ENCODE measurements at places on chromosomes 3 and 15. TPM values are rescaled to one million over a fixed set of nuclear protein-coding genes. Genes with fewer than 3 reads are reported as not detected.

DNA sequence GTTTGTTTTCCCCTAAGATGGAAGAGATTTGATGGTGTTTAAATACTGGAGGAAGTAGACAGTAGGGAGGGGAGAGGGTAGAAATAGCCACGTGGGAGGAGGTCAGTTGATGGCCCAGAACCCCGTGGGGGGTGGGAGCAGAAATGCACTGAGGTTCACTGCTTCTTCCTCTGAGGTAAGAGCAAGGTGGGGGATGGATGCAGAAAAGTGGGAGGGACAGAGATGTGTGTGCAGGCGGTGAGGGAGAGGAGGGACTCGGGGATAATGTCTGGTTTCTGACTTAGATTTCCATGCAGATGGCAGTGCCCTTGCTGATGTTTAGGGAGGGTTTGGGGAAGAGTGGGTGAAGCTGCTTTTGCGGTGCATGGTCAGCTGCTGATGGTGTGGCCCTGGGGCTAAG is 102.9 kb downstream of the ARNT2 start:
- no peak for DNase-seq

DNA sequence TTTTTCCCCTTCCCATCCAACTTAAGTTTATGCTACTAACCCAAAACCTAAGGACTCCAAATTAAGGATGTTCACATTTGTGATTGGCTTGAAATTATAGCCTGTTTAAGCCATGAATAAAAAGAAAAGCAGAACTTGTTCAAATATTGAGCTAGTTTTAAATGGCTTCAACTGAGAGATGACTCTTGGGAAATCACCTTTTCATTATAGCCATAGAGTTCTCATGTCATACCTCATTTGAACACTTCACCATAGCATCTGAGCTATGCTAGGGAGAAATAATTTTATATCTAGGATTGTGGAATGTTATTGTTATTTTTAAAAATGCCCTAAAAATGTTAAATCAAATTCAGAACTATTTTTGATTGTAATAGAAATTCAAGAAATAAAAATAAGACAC is 409.2 kb upstream of the RARB start:
- no peak for DNase-seq

DNA sequence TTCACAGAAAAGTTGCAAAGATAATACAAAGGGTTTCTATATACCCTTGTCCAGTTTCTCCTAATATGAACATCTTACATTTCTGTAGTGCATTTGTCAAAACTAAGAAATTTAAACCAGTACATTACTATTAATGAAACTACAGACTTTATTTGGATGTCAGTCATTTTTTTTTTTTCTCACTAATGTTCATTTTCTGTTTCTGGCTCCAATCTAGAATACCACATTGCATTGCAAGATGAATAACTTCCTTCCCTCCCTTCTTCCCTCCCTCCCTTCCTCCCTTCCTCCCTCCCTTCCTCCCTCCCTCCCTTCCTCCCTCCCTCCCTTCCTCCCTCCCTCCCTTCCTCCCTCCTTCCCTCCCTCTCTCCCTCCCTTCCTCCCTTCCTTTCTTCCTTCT is 509.2 kb upstream of the MCTP2 start:
- DNase-seq, result no peak

GRCh38 chr3:141448606-141449220 is 38.1 kb upstream of the RASA2 start:
- no peak for DNase-seq

GRCh38 chr3:142577696-142578328 is 721 bp downstream of the ATR start:
- no peak for DNase-seq

DNA sequence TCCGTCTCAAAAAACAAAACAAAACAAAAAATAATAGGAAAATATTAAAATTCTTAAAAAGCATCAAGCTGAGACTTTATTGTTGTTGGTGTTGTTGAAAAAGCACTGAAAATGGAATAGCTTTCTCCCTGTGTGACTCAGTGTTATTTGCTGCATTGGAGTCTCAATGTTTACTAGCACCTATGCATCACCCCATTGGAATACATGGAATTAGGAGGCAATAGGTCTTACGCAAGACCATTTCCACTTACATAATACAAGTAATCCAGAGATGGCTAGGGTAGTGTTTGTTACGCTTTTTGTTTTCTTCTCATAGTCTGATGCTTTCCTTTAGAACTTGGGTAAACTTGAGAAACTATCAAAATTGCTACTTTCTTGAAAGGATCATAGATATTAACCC is 15.2 kb downstream of the GXYLT2 start:
- no peak for DNase-seq

DNA sequence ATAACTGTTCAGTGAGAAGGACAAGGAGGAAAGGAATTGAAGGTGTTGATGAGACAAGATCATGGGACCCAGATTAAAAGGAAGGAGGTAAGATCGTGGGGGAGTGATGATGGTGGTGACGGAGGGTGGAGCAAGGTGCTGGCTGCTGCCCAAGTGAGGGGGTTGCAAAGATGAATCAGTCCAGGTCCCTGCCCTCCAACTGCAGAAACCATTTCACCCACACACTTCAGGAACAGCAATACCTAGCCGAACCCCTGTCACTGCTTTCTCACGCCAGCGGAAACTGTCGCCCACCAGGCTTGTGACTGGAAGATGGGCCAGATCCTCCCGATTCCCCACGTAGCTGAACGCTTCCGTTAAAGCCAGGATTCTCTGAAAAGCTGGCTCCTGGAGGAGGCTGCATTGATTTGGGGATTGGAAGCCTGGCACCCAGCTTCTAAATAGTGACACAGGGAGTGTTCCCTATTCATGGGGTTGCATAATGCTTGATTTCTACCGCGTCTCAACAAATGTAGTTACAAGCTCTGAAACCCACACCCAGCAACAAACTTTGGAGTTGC is 3.2 kb upstream of the LSG1 start:
- DNase-seq, result no peak

- DNase-seq, result no peak
Observed at GRCh38 chr3:112555535-112556170, 6.1 kb downstream of the ATG3 start.

DNA sequence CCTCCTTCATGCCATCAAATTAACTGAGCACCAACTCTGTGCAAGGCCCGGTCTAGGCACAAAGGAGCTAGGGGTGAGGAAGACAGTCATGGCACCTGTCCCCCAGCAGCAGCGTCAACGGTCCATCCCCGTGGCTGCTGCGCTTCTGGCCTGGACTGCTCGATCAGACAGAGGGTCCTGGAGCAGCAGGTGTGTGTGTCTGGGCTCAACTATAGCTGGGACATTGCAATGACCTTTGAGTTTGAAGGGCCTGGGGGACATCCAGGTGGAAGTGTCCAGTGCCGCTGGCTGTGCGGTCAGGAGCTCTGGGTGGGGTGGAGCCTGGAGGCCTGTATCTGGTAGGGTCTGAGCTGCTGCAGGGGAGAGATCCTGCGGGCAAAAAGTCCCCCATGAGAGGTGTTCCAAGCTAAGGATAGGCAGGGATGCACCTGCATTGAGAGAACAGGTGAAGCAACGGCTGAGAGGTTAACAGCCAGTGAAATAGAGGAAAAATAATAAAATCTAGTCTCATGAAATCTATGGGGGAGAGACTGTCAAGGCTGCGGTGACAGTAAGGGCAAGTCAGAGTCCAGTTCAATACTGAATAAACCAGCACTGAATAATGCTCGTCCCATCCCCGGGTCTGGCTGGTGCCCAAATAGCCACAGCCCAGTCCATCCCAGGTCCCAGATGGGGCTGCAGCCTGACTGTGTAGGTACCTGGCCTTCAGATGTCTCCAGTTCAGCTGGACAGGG is 25.4 kb upstream of the SLC41A3 start:
- no peak for DNase-seq

GRCh38 chr3:71311661-71312046 is 271.9 kb downstream of the FOXP1 start:
- no peak for DNase-seq

- no peak for DNase-seq
Observed at GRCh38 chr3:98326105-98326893, 27.4 kb upstream of the OR5K4 start.

DNA sequence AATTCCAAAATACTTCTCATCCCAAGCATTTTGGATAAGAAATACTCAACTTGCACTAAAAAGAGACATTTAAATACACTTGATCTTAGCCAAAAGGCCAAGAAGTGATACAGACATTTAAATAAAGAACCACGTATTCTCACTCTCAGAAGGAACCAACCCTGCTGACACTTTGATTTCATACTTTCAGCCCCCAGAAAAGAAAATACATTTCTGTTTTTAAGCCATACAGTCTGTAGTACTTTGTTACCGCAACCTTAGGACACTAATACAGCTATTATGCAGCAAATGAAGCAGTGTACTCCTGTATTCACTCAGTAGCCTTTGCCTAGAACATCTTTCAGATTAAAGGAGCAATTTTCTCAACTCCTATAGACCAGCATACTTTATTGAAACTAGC is 86.7 kb downstream of the TBC1D5 start:
- DNase-seq, result no peak

DNA sequence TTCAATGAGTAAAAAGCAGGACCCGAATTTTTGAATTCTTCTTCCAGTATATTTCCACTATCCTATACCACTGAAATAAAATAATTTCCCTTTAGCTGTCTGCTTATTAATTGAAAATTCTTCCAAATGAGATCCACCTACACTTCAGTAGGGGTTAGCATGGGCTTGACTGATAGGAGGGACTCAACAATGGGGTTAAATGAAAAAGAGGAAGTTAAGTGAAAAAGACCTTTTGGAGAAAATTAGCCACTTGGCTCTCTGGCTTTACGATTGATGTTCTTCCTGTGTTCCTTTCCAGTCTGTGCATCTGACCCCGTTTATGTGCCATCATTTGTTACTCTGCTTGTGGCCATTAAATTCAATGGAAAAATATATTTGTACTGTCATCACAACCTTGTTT is 54.0 kb upstream of the GCNT3 start:
- DNase-seq, result no peak

GRCh38 chr15:54618120-54618519 is 578.6 kb downstream of the RSL24D1 start:
- no peak for DNase-seq

GRCh38 chr3:116886202-116886893 is 176.8 kb downstream of the TUSC7 start:
- DNase-seq, result no peak

GRCh38 chr3:122589297-122589696 is 11.8 kb downstream of the PARP15 start:
- DNase-seq, result no peak

- DNase-seq, result no peak
Observed at GRCh38 chr3:139095803-139096466, 51.2 kb upstream of the PRR23C start.

DNA sequence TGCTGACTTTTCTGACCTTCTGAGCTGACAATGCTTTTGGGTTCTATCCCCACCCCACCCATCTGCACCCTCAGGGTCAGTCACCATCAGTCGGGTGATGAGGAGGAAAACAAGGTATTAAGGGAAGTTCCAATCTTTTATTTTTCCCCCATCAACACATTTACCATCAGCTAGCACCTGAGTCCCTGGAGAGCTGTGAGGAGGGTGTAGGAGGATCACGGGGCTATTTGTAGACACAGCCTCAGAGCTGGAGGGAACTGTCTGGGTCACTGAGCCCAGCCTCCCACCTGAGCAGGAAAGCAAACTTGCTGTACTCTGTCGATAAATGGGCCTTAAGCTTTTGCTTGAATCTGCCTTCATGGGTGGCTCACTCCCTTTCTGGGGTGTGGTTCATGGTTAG is 24.8 kb upstream of the ZFAND6 start:
- DNase-seq, result no peak

DNA sequence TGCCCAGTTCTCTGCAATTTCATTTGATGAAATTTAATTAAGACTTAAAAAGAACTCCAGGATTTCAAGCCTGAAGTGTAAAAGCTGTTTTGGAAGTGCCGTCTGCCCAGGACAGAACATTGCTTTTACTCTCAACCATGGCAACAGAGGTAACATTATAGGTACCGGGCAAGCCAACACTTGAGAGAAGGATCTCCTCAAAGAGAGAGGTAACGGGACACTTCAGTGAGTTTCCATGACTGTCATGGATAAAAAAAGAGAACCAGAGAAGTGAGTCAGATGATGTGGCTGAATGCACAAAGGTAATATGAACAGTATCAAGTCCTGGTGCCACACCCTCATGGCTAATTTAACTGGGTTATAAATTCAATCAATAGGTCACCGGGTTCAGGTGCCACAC is 130.2 kb upstream of the LMOD3 start:
- DNase-seq, result no peak

- no peak for DNase-seq
Observed at GRCh38 chr3:36219398-36219797, 160.9 kb upstream of the STAC start.

GRCh38 chr3:17514597-17514996 is 227.8 kb downstream of the TBC1D5 start:
- DNase-seq, result no peak

- no peak for DNase-seq
Observed at GRCh38 chr3:79632842-79633241, 135.0 kb downstream of the ROBO1 start.

- no peak for DNase-seq
Observed at GRCh38 chr3:149790268-149790667, 2.1 kb downstream of the ANKUB1 start.

- DNase-seq, result no peak
Observed at GRCh38 chr3:31943041-31943440, 38.0 kb downstream of the OSBPL10 start.

DNA sequence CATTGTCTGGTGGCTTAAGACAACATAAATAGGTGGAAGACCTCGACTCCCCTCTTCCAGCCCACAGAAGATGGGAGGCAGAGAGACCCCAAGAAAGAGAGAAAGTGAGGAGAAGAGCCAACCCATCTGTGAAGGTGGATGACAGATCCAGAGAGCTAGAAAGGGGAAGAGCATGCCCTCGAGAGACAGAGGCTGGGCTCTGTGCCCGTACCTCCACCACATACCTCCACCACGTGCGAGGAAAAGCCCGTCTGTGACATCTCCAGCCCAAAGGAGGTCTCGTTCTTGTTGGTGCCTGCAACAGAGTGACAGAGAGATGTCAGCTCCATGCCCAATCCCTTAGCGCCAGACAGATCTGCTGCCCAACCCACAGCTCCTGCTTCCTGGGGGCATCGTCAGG is 71.1 kb downstream of the FEM1B start:
- DNase-seq, result no peak

- no peak for DNase-seq
Observed at GRCh38 chr3:141011997-141012262, 39.2 kb upstream of the SPSB4 start.

DNA sequence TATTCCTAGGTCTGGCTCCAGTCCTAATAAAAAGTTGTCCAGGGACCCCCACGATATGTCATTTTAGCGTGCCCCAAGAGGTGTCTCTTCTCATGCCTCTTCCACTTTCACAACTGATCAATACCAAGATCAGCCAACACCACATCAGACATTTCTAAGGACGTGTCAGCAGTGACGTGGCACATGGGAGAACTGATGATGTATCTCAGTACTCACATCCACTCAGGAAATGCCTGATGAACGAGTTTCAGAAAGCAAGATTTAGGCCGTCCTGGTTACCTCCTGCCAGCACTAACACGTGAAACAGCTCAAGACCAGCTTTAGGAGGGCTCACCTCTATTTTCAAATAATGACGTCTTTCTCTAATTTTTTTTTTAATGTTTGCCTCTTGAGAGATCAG is 19.6 kb downstream of the VGLL4 start:
- DNase-seq, result no peak

The PATL2 gene
- 1.2 TPM for total RNA-seq

The FAM107A gene
- not detected for total RNA-seq

The NUSAP1 gene
- 146 TPM for total RNA-seq

The FES gene
- 5.3 TPM for total RNA-seq

The HHLA2 gene
- total RNA-seq, result not detected

The SCG3 gene
- total RNA-seq, result not detected

The PRTG gene
- not detected for total RNA-seq

The GUCA1C gene
- not detected for total RNA-seq

The UBAP1L gene
- 4.0 TPM for total RNA-seq

The SCAP gene
- total RNA-seq, result 67.6 TPM
